ENCODE measurements at places on chromosomes 1 and 21. TPM values are rescaled to one million over a fixed set of nuclear protein-coding genes. Genes with fewer than 3 reads are reported as not detected.
A peak's percentile ranks its signal among the peaks of the same experiment; 100 is the strongest.

GRCh38 chr1:162223488-162223887 lies 153.2 kb downstream of the SPATA46 start:
- DNase-seq = no peak

GRCh38 chr21:42846221-42846620 lies 33.1 kb downstream of the WDR4 start:
- DNase-seq = no peak

DNA sequence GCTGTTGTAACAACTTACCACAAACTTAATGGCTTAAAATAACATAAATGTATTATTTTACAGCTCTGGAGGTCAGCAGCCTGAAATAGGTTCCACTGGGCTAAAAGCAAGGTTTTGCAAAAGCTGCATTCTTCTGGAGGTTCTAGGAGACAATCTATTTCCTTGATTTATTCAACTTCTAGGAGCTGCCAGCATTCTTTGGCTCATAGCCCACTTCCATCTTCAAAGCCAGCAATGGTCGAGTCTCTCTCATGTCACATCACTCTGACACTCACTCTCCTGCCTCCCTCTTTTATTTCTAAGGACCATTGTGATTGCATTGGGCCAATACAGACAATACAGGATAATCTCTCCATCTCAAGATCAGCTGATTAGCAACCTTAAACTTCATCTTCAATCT lies 15.1 kb upstream of the FOXJ3 start:
- DNase-seq = no peak

DNA sequence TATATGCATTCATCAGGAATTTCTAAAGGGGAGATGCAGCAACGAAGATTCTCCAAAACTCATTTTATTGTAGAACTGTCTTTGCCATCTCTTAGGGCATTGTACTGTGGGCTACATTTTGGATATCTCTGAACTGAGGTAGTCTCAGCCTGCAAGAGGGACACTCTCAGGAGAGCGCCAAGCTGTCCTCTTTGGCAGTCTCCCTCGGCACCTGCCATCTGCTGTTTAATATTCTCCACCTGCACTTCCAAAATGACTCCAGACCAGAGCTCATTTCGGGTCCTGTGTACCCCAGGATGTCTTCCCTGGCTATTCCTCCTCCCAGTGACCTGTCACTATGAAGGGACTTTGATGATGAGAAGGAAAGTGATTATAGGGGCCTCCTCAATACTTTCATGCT lies 356.3 kb upstream of the C1orf174 start:
- DNase-seq = no peak

- DNase-seq = no peak
These were observed 10.2 kb downstream of the ERG start for GRCh38 chr21:38487901-38488639.

GRCh38 chr1:31880957-31881687 lies 57.0 kb downstream of the PTP4A2 start:
- no peak for DNase-seq

GRCh38 chr1:22731924-22732720 lies 21.5 kb downstream of the EPHB2 start:
- no peak for DNase-seq

- DNase-seq = no peak
These were observed 38.5 kb upstream of the BCL9 start for GRCh38 chr1:147502760-147503159.

DNA sequence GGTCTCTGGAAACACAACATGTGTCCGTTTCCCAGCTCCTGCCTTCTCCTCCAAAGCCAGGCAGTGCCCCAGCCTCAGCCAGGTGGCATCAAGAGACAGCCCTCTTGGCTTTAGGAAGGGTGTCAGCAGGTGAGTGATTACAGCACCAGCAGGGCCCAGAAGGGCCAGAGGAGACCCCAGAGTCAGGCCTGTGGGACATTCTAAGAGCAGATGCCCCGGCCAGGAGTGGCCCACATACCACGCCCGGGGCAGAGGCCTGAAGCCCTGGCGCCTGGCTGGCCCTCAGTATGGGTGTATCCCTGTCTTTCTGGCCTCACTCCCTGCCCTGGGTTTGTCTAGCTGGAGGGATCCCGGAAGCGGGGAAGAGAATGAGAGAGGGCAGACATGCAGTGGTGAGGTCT lies 109.2 kb downstream of the CASZ1 start:
- no peak for DNase-seq

DNA sequence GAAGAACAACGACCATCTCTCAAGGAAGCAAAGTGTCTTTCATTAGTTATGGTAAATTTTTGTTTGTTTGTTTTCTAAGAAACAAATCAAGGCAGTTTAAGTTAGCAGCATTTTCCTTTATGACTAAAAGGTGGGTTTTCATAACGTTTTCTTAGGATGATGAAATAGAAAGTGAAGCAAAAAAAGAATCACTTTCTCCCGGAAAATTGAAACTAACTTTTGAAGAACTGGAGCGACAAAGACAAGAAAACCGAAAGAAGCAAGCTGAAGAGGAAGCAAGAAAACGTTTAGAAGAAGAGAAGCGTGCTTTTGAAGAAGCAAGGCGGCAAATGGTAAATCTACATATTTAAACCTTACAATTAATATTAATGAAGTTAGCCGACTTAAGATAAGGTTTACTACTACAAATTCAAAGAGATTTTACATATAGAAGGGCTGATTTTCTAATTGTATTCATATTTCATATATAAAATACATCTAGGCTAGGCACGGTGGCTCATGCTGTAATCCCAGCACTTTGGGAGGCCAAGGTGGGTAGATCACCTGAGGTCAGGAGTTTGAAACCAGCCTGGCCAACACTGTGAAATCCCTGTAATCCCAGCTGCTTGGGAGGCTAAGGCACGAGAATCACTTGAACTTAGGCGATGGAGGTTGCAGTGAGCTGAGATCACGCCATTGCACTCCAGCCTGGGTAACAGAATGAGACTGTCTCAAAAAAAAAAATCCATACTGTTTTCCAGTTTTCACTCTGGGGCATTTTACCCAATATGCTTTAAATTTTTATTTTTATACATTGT lies 38.3 kb downstream of the NEXN start:
- no peak for DNase-seq

- no peak for DNase-seq
These were observed 7.1 kb upstream of the NAV1 start for GRCh38 chr1:201531551-201532425.

DNA sequence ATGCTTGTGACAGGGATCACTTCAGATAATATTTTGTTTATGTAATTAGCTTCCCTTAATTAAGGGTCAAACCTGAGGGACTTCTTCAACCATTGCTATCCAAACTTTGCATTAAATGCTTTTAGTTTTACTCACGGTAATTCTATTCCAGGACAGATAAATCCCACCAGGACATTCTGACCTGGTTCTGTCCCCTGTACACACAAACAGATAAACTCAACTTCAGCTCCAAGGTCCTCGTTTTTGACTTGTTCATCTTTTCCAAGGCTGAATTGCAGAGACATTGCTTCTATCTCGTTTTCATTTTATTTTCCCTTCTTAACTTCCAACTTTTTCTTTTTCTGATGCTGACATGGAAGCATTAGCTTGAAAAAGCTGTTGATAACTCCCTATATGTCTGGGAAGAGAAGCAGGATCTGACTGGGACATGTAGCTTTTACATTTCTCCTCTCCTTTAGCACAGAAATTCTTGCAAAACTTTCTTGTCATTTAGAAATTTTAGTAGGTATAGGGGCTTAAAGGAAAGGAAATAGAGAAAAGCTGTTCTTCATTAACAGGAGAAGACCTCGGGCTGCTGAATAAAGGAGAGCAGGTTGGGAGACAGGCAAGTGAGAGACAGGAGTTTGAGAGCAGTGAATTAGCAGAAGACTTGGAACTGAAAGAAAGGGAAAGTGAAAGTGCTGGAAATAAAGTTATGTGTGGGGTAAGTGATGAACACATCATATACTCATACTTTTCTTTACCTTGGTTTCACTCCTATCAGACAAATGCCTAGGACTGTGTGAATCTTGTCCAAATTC lies 231.7 kb upstream of the B3GALT2 start:
- no peak for DNase-seq

DNA sequence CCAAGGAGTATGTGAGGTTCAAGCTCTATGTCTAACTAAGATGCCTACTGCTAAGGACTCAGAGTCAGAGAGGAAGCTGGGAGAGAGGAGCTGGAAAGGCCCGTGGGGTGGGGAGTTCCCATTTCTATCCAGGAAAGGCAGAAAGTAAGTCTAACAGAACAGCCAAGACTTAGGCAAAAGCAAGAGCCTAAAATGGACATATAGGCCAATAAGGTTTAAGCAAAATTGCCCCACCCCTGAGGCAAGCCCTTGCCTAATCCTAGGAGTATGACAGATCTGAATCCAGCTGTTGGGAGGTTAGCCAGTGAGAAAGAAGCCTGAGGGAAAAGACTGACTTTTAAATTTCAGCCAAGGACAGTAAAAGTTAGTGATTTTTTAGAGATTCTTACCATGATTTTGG lies 1.6 kb upstream of the KLHDC9 start:
- no peak for DNase-seq

DNA sequence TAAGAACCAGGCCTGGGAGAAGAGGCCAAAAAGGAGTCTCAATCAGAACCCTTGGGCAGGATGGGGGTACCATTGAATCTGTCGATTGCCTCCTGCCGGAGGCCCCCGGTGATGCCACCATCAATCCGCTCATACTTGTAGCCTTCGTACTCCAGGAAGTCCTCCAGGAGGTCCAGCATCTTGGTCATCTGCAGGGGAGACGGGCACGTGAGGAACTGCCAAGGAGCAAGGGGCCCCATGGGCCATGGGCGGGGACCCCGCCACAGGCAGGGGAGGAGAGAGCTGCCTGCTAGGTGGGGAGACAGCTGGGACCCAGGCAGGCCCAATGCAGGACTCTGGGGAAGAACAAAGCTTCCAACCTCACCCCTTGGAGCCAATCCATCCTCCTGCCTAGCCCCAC lies 48.6 kb downstream of the CHD5 start:
- DNase-seq = no peak

GRCh38 chr21:36976228-36976861 lies 9.9 kb upstream of the HLCS start:
- DNase-seq = no peak

DNA sequence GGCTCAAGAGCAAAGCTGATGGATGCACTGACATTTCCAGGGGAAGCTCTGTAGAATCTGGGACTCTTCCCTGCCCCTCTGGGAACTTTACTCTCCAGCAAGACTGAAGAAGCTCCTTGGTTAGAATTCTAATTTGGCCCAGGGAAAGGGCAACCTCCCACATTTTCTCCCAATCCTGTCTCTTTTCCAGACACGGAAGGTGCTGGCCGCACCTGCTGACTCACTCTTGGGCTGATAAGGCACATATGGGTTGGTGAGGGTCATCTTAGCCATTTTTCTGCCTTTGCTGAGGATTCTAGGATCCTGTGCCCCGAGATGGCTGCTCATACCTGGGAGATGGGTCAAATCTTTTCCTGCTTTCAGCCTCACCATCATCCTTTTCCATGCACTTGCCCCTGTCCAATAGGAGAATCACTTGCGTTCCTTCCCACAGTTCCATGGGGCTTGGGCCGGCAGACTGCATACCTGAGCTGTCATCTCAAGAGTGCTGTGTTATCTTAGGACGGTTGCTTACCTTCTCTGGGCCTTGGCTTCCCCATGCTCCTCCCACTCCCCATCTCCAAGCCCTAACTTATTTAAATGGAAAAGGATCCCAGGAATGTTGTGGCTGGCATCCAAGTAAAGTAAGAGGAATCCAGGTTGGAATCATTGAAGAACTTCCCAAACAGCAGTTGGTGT lies 1.3 kb downstream of the TINAGL1 start:
- peak; percentile 46 for DNase-seq

- no peak for DNase-seq
These were observed 185.8 kb downstream of the PCP4 start for GRCh38 chr21:40053007-40053406.

- peak; percentile 34 for DNase-seq
These were observed 243.2 kb upstream of the RAB4A start for GRCh38 chr1:229027622-229028182.

GRCh38 chr1:59819566-59820438 lies 5.1 kb downstream of the HOOK1 start:
- DNase-seq = no peak

DNA sequence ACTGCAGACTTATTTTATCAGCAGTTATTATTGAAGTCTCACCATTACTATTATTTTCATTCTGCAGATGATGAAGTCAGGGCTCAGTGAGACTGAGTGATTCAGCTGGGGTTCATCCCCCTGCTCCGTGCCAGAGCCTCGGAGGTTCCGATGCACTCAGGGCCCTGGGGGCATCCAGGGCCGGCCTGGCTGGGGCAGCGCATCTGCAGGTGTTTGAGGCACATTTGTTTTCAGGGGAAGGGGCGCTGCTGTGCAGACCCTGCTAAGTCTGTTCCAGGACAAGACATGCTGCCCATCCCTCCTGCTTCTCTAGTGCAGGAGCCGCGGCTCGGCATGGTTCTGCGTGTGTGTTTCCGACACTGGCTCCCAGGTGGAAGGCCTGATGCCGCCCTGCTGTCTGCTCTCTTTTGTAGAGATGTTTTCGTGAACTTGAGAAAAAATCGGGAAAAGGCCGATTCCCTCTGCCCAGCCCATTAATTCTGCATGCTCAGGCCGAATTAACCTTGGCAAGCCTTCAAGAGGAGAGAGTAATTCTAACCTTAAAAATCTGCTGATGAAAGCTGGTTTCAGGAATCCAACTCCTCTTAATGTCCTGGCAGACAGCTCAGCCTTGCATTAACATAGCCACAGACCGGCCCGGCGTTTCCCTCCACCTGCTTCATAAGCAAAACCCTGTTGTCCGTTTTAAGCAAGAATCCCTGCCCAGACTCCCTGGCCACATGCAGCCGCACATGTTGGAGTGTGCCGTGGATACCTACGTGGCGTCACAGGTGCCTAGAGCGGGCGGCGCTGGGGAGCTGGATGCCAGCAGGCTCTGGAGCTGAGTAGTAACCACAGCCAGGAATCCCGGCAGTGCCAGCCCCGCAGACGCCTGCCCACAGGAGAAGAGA lies 316.0 kb upstream of the VAMP3 start:
- DNase-seq = no peak

OLFML2B gene
- total RNA-seq = 66.7 TPM

TEX38 gene
- total RNA-seq = not detected

RXFP4 gene
- total RNA-seq = not detected

BLACAT1 gene
- total RNA-seq = not detected

MYBPH gene
- total RNA-seq = not detected

LRRC53 gene
- total RNA-seq = not detected

WNT4 gene
- 0.19 TPM for total RNA-seq

CDC7 gene
- 6.6 TPM for total RNA-seq

RBM11 gene
- total RNA-seq = not detected

SLX9 gene
- 33.1 TPM for total RNA-seq

NOC2L gene
- 63.3 TPM for total RNA-seq

ELF3 gene
- 0.56 TPM for total RNA-seq

RCSD1 gene
- total RNA-seq = not detected

DNAI4 gene
- total RNA-seq = 8.9 TPM

RNF207 gene
- total RNA-seq = 12.4 TPM

SPRTN gene
- total RNA-seq = 13.5 TPM

Data from osteocyte (in vitro differentiated cells).